RPMI8226 (cell line): ENCODE measurements at places on chromosomes 11 and 22.

DNA sequence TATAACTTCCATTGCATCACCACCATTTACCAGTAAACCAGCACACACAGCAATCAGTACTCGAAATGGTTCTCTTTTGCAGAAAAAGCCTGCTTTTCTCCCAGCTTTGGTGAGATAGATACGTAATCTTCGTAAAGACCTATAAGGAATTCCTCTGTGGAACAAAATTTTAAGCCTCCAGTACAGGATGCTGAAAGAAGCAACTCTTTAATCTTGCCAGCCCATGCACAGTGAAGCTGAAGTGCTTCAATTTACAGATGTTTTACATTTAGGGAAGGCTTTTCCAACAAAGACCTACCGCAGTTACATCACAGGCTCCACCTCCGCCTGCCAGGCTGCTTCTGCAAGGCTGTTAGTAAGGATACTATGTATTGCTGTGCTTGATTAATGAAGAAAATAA lies 1.9 kb downstream of the ELMOD1 start:
- DNase-seq = no peak

DNA sequence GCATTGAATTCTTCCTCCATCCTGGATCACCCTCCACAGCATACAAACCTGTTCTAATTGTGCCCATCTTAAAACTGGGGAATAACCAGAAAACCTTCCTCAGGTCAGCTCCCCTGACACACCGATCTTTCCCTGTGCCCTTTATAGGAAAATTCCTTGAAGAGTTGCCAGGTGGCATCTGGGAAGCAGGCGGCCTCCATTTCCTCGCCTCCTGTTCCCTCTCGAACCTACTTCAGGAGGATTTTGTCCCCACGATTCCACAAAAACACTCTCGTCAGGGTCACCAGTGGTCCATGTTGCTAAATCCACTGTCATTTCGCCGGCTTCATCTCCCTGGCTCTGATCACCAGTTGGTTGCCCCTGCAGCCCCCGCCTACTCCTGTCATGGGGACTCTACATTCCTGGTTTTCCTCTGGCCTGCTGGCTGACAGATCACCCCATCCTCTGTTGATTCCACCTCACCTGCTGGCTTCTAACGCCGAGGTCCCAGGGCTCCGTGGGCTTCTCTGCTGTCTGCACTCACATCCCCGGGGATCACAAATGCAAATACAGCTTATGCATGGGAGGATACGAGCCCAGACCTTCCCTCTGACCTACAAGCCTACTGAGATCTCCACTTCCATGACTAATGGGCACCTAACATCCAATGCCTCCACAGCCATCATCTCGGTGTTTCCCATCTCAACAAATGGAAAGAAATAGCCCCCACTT lies 92.5 kb upstream of the PRDM11 start:
- no peak for DNase-seq

DNA sequence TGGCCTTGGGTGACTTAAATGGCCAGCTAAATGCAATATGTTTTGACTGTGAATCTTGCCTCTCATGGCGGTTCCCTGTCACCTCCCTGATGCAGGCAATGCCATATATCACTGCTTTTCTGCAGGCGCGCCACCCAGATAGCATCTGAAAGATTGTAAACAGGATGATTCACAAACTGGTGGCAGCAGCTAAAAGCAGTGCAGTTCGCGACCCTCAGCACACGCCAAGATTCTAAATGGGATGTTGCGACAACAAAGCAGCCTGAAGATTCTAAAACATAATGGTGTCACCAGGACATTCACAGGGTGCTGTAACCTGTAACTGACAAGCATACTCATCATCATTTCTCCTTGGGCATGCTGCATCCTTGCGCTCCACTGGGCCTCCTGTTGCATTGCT lies 440.4 kb upstream of the CADM1 start:
- no peak for DNase-seq

DNA sequence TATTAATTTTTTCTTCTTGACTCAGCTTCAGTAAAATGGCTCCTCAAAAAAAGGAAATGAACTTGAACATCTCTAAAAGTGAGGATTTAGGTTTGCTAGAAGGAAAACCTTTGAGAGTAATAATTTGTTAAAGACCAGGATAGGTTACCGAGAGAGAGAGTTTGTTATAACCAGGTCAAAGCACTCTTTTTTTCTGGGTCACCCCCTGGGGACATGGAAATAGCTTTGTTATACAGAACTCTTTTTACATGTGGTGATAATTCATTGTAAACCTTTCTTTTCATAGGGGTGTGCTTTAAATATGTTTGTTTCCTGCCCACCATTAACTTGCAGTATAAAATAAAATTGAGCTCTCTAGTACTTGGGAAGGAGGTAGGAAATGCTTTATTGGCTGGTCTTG lies 47.7 kb downstream of the DNAJC24 start:
- DNase-seq = no peak

DNA sequence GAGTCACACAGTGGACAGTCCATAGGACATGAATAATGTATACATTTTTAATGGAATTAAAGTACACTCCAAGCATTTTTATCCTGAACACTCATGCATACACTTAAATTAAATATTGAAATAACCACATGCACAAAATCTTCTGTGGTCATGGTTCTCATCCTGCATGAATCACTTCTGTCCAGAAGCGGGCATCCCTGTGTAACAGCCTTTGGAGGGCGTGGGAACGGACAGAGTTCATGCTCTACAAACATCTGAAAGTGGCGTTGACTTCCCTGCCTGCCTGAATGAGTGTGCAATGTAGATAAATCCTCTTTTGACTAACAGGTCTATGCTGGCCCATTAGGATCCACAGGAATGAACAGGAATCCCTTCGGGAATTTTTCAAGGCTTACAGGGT lies 780.2 kb downstream of the BRD1 start:
- no peak for DNase-seq

- no peak for DNase-seq
These were observed 9.1 kb downstream of the CPT1A start for GRCh38 chr11:68832476-68833181.

DNA sequence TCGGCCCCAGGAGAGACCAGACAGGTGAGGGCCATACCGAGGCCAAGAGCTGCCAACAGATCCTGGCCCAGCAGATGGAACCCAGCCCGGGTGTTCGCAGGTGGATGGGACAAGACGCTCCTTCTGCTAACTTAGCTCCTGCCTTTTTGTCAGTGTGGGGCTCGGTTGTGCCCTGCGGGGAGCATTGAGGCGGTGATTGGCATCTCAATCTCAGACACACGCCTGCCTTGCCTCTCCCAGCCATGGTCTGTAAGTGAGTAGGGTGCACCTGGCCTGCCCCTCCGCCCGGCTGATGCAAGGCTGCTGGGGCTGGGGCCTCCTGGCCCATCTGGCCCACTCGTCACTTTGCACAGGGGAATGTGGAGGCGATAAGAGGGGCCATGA lies 350.1 kb downstream of the TBC1D22A start:
- no peak for DNase-seq

GRCh38 chr11:73384872-73385689 lies 8.9 kb downstream of the RELT start:
- DNase-seq = peak; percentile 91
